IMR-90 (cell line): ENCODE measurements at places on chromosomes 1 and 21. TPM values are rescaled to one million over a fixed set of nuclear protein-coding genes. Genes with fewer than 3 reads are reported as not detected.

DNA sequence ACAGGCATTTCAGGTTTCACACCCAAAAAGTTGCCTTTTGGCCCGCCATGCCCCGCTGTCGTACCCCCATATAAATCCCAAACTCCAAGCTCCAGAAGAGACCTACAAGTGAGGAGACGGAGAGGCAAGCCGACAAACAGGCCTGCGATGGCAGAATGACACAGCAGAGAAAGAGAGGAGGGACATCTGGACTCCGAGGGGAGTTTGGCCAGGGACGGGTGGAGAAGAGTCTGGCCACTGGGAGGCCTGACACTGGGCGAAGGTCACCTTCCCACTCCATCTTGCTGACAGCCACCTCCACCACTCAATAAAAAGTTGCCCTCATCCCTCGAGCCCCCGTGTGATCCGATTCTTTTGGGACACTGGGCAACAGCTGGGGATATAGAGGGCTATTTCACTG is 1.9 kb upstream of the CFH start:
- no peak for DNase-seq
- no peak overlapping the region for H3K27ac ChIP-seq
- no peaks in the 10 kb centered on the region for H3K36me3 ChIP-seq
- no peaks in the 10 kb centered on the region for H3K27me3 ChIP-seq

DNA sequence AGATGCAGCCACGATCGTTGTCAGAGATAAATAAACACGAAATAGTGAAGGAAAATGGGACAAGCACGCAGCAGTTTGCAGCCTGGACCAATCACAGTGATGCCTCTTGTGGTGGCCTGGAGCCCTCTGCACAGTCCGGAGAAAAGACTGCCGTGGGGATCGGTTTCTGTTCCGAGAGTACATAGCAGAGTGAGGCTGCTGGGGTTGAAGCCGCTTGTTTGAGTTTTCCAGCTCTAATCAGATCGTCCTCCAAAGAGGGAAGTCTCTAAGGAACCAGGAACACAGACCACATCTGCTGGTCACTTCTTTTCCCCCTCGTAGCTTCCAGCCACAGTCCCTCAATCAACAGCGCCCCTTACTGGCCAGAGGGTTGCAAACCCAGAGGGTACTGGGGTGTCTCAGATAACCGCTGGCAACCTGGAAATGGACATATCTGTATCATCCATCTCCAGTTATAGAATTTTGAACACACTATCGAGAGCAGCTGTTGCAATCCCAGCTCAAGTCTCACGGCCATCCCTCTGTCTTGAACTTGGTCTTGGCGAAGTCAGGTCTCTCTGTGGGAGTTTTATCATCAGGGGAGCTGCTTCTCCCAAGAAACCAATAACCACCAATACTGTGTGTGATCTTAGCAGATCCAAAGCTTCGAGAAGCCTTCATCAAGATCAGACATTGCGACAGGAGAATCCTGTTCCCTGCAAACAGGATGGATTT is 57.4 kb downstream of the OLIG1 start:
- peak overlapping the region; percentile 29 for H3K4me3 ChIP-seq
- no peak overlapping the region for H3K27ac ChIP-seq
- no peaks in the 10 kb centered on the region for H3K36me3 ChIP-seq
- DNase-seq, result peak; percentile 65
- H3K27me3 ChIP-seq, result peaks cover 37% of the 10 kb centered on the region

GRCh38 chr1:228285661-228286504 is 78.0 kb downstream of the OBSCN start:
- no peak overlapping the region for H3K27ac ChIP-seq
- H3K4me3 ChIP-seq, result no peak overlapping the region
- H3K36me3 ChIP-seq, result peaks cover 53% of the 10 kb centered on the region
- H3K27me3 ChIP-seq, result no peaks in the 10 kb centered on the region

- peaks cover 10% of the 10 kb centered on the region for H3K27me3 ChIP-seq
- H3K4me1 ChIP-seq, result no peaks in the 10 kb centered on the region
- H3K36me3 ChIP-seq, result no peaks in the 10 kb centered on the region
- no peak overlapping the region for H3K4me3 ChIP-seq
- no peak for DNase-seq
Measured at GRCh38 chr1:211908453-211908852, 77.9 kb upstream of the LPGAT1 start.

DNA sequence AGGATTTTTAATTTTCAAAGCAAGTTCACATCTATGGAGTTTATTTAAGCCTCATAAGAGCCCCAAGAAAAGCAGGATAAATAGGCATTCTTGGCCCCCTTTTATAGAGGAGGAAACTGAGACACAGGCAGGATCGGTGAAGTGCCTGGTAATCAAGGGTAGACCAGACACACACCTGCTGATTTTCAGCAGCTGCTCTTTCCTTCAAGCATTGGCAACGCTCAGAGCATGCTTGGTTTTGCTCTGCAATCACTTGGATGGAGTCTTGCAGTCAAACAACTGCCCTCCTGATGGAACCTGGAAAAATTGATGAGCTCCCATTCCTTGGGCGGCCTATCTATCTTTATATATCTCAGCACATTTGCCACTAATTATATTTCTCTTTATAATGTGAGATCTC is 478.9 kb upstream of the CAMK1G start:
- no peaks in the 10 kb centered on the region for H3K4me1 ChIP-seq
- no peaks in the 10 kb centered on the region for H3K27me3 ChIP-seq
- H3K36me3 ChIP-seq, result no peaks in the 10 kb centered on the region
- no peak overlapping the region for H3K27ac ChIP-seq

The LIPI gene
- total RNA-seq, result not detected in 2 replicates
